ENCODE measurements at places on chromosomes 6 and 20.

- DNase-seq = no peak
Measured at GRCh38 chr6:139701003-139701402, 326.6 kb upstream of the CITED2 start.

- DNase-seq = no peak
Measured at GRCh38 chr6:54194067-54194466, 82.8 kb downstream of the MLIP start.

- DNase-seq = no peak
Measured at GRCh38 chr6:83615025-83615999, 93.6 kb downstream of the SNAP91 start.

- no peak for DNase-seq
Measured at GRCh38 chr6:134636186-134636799, 313.6 kb downstream of the ALDH8A1 start.

GRCh38 chr6:158311626-158312025, 639 bp upstream of the TULP4 start:
- DNase-seq = no peak

- DNase-seq = no peak
Measured at GRCh38 chr6:158764926-158765325, 54.2 kb downstream of the EZR start.

DNA sequence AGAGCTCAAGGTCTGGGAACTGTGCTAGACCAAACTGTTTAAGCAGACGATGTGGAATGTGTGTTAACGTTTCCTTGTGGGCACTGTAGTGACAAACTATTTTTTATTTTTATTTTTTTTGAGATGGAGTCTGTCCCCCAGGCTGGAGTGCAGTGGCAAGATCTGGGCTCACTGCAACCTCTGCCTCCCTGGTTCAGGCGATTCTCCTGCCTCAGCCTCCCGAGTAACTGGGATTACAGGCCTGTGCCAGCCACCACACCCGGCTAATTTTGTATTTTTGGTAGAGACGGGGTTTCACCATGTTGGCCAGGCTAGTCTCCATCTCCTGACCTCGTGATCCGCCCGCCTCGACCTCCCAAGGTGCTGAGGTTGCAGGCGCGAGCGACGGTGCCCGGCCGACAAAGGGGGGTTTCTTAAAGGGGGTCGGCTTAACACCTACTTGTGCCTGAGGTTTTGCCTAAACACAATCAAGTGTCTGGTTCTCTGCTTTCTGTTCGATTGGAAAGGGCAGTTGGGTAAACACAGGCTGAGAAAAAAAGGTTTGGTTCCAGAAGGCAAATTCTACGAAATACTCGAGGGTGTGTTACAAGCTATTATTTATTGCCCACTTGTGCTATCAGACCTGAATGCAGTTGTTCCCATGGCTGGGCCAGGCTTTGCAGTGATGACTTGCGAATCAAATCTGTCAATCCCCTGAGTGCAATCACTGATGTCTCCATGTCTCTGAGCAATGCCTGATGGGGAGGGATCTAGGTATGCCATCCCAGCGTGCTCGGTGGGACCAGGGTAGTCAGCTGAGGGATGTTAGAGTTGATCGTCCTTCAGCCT, 1.3 kb downstream of the NOP56 start:
- DNase-seq = no peak

- no peak for DNase-seq
Measured at GRCh38 chr6:11848852-11849731, 70.5 kb upstream of the ADTRP start.

- DNase-seq = no peak
Measured at GRCh38 chr6:170485159-170485558, 67.9 kb downstream of the PSMB1 start.

DNA sequence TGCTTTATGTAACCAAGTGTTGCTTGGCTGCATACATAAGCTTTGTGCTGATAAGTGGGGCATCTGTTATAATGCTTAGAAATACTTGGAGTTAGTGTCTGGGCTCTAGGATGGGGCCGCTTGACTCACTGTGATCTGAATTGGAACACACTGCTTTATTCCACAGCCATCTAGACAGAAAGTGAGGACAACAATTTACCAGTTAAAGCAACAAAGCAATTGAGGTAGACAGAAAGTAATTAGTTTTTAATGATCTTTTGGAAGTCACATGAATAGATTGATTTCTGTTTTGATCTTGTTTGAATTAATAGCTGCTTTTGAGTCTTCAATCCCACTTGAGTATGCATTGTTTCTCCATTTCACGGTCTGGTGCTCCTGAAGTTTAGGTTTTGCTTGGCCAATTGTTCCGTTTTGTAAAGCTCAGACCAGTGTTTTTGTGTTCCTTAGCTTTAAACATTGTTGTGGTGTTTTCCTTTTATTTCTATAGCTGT, 157.5 kb downstream of the TRMT11 start:
- no peak for DNase-seq

GRCh38 chr20:58435237-58435636, 46.2 kb downstream of the VAPB start:
- no peak for DNase-seq

DNA sequence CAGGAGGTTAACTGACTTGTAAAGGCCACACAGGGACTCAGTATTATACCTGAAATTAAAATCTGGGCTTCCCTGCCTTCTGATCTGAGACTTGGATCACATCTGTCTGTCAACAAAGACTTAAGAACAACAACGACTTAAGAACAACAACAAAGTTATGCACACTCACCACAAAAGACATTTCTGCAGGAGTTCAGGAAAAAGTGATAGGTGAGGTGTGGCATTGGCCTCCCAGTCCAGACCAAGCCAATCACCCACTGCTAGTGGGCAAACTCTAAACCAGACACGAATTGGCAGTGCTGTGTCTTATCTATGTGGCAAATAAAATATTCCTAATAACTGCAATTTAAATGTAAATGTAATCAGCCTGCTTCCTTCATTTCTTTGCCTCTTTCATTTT, 61.3 kb downstream of the PRDM1 start:
- DNase-seq = no peak

DNA sequence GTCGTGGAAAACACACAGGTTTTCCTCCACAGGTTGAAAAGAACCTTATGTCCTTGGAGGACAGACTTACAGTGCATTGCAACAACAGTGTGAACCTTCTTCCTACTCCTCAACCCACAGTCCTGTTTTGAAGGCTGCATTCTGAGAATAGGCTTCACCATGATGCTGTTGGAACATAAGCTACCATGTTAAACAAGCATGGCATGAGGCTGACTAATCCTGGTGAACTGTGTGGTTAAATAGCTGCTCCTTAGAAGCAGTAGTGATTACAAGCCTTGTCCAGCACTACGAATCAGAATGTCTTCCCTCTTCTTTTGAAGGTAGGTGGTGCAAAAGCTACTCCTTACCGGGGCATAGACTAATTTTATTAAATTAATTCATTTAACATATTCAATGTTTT, 368.5 kb upstream of the EPHA7 start:
- no peak for DNase-seq

DNA sequence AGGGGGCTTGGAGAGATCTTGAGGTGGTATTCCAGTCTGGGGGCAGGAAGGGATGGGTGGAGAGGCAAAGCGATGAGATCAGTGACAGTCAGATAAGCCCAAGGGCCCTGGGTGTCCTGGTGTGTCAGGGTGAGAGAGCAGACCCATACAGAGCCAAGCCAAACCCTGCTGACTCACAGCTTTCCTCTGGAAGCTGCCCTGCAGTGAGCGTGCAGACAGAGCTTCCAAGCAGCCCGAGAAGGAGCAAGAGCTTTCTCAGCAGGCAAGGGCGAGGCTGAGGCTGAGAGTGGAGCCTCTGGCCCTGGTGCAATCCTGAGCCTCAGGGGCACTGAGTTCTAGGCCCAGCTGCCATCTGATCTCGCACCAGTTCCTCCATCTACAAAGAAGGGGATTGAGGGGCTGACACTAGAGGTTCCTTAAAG, 91.1 kb upstream of the HIVEP1 start:
- no peak for DNase-seq

DNA sequence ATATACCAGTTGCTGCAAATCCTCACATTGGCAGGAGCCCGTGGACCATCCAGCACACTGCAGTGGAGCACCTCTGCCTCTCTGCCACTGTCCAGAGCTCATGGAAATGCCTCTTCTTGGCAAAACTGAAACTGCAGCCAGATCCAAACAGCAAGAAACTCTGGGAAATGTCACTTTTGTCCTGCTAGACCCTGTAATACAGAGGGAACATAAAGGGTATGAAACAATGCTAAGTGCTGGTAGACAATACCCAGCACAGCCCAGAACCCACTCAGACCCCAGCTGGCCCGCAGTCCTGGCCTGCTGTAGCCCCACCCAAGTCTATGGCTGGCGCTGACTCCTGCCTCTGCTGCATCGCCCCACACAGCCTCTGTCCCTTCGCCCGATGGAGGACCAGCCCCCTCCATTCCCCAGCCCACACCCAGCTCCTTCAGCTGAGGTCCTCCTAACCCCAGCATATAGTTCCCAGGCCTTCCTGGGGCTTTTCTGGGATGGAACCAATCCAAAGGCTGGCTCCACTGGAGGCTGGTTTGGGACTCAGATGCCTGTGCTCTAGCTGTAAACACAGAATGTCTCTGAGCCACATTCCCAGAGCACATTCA, 242.5 kb downstream of the LRFN2 start:
- DNase-seq = no peak

DNA sequence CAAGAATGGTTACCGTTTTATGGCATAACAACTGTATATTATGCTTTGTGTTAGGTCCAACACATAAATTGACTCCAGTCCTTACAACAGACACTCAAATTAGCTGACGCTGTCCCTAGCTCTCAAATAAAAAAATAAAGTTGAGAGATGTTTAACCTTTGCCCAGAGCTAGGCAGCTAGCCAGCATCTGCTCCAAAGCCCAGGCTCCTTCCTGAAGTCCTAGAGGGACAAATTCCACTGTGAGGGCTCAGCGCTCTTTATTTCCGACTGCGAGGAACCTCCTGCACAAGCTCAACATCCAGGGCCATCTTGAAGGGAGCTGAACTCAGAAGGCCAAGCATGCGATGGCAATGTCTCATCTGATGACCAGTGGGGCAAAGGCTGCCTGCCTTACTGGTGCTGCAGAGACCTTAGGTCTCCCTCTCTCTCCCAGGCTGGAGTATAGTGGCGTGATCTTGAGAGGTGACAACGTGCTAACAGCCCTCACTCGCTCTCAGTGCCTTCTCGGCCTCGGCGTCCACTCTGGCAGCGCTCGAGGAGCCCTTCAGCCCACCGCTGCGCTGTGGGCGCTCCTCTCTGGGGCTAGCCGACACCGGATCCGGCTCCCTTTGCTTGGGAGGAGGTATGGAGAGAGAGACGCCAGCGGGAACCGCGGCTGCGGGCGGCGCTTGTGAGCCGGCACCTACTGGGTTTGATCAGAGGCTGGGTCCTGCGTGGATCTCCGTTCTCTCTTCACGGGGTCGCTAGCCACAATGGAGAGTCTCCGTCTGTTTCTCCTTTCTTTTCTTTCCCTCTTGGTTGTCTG, 24.7 kb upstream of the GFOD1 start:
- DNase-seq = no peak

- peak; percentile 51 for DNase-seq
Measured at GRCh38 chr6:106979435-106979884, 4.9 kb upstream of the CD24 start.

DNA sequence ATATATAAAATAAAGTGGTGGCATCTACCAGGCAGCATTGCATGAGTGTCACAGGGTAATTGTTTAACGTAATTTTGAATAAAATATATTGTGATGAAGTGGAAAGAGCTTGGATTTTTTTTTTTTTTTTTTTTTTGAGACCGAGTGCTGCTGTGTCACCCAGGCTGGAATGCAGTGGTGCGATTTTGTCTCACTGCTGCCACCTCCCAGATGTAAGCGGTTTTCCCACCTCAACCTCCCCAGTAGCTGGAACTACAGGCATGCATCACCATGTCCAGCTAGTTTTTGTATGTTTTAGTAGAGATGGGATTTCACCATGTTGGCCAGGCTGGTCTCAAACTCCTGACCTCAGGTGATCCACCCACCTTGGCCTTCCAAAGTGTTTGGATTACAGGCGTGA, 81.1 kb upstream of the SMIM8 start:
- DNase-seq = no peak

GRCh38 chr6:135033238-135033637, 21.4 kb downstream of the HBS1L start:
- no peak for DNase-seq

DNA sequence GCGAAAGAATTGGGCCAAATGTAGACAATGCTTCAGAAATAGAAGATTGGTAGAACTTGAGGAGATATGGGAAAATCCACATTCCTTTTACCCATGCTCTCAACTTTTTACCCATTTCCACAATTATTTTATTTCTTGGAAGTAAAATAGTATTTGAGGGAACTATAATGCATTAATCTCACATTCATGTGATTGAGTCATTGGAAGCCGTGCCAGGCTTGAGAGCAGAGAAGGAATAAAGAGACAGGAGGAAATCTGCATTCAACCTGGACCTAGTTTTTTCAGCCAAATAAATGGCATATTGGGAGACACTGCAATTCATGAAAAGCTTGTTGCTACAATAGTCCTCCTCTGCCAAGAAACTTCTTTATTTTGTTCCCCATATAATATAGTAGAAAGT, 2.8 kb upstream of the NUP153 start:
- no peak for DNase-seq

DNA sequence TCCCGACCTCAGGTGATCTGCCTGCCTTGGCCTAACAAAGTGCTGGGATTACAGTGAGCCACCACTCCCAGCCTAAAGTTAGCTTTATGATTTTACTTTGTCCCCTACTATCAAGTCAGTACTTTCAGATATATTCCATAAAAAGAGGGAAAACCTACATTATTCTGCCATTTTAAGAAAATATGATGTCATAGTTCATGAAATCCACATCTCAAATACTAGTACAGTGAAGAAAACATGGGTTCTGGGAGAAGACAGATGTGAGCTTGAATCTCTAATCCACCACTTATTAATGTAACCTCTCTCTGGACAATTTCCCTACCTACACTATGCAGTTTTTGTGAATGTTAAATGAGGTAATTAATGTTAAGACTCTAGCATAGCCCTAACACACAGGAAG, 74.5 kb downstream of the PDE10A start:
- DNase-seq = no peak

GRCh38 chr6:3977875-3978711, 100.8 kb downstream of the FAM217A start:
- DNase-seq = no peak

- no peak for DNase-seq
Measured at GRCh38 chr20:8097307-8097706, 34.8 kb upstream of the PLCB1 start.

GRCh38 chr6:37514837-37515236, 15.1 kb upstream of the CCDC167 start:
- no peak for DNase-seq

DNA sequence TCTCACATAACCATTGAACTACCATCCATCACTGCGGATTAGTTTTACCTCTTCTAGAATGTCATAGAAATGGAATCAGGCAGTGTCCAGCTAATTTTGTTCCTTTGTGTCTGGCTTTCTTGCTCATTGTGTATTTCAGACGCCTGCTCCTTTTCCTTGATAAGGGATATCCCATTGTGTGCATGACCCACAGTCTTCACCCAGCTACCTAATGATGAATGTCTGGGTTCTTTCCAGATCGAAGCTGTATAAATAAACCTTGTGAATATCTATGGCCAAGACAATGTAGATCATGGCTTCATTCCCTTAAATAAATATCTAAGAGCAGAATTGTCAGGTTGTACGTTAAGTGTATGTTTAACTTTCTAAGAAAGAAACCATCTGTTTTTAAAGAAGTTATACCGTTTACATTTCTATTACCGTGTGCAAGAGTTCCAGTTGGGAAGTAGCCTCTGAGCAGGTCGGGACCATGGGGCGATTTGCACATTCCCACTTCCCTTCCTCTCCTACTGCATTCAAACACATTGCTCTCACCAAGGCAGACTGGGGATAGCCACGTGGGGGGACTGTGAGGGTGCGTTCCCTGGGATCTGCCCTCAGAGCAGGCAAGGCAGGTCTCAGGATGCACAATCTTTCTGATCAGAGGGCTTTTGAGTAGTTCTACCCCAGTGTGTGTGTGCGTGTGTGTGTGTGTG, 13.1 kb downstream of the CD93 start:
- DNase-seq = no peak

Data from activated CD4-positive, CD25-positive, alpha-beta regulatory T cell (primary cell).